ENCODE measurements at places on chromosomes 12 and 14.

DNA sequence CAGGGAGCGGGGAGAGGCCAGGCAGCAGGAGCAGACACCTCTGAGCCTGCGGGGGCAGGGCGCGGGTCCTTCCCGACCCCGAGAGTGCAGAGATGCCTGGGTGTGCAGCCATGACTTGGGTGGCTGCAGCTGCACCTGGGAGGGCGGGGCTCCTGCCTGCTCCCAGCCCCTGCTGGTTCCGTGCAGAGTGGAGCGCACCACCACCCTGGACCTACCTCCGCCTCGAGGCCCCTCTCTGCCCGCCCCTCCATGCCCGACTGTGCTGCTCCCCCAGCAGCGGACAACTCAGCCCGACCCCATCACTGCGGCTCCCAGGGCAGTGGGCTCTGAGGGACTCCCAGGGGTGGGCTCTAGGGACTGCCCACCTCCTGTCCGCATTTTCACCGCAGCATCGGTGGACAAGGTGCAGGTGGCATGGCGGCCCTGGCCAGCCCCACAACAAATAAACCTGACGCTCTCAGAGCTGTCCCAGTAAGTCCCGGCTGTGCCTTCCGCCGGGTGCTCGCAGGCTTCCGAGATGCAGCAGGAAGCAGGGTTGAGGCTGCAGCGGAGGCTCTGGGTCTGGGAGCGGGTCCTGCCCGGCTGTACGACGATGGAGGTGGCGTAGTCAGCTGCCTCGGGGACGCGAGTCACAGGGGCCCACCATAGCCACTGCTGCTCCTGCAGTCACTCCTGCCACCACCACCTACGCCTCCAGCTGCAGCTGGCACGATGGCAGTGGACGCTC, 392.0 kb upstream of the CCDC196 start:
- DNase-seq = no peak

DNA sequence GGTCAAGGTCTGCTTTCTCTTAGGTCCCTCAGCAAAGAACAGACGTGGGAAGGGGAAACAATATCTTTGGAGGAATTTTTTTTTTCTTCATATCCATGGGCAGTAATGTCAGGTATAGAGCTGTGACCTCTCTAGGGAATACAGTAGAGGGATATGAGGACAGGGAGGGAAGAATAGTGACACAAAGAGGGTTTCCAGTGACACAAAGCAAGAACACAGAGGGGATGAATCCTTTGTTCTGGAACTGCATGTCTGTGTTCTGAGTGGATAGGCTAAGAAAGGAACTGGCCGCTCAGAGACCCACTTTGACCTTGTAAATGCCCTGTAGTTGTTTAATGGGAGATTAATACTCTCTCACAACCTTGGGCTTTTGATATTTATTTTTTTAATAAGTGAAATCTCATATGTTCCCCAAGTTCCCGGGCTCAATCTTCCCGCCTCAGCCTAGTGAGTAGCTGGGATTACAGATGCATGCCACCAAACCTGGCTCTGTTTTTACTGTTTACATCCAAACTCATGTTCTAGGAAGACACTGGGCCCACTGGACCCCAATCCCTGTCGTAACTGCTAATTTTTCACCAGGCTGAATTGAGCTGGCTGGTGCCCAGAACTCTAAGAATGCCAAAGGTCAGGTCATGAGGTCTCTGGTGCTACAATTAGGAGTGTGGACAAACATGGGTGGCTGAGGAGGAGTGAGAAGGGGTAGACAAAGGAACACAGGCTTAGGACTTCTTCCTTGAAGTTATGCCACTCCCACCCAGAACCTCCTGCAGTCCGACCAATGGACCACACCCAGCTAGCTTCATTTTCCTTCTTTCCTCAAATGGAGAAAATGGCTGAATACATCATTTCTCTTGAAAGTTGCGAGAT, 9.1 kb upstream of the PLEKHH1 start:
- no peak for DNase-seq

GRCh38 chr12:112303004-112303403, 79.2 kb downstream of the HECTD4 start:
- no peak for DNase-seq

DNA sequence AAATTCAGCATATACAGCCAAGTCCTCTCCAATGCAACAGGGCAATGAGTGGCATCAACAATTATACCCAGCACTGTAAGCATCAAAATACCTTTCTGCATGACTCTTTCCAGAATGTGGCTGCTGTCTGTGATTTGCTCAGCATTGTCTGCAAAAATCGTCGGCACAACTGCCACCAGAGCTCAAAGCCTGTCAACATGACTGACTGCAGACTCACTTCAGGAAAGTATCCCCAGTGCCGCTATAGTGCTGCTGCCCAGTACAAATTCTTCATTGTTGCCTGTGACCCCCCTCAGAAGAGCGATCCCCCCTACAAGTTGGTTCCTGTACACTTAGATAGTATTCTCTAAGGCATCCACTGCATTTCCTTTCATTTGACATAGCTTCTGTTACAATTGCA, 735 bp downstream of the RNASE6 start:
- no peak for DNase-seq

DNA sequence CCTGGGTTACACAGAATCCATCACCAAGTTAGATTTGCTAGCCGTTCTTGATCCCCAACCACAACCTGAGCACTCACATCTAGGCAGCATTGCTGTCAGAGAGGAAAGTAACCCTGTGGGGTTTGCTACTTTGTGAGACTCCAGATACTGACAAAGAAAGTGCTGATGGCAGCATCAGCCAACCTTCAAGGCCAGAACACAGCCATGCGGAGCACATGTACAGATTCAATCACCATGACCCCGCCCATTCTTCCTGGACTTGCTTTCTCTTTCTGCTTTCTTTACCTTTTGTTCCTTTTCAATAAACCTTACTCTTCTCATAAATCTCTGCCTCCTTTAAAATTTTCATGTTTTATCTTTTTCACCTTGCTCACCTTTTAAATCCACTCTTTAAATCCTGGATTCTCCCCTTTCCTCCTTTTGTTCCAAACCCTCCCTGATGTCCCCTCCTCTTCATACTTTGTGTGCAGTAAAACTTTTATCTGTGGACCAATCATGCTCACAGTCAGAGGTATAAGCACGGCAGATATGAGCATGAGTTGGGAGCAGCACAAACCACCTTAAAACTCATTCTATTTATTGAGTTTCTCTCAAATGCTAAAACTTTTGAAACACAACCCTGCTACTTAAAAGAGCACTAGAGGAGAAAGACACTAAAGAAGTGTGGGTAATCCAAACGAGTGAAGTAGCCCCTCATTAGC, 21.9 kb upstream of the CERS5 start:
- DNase-seq = no peak

DNA sequence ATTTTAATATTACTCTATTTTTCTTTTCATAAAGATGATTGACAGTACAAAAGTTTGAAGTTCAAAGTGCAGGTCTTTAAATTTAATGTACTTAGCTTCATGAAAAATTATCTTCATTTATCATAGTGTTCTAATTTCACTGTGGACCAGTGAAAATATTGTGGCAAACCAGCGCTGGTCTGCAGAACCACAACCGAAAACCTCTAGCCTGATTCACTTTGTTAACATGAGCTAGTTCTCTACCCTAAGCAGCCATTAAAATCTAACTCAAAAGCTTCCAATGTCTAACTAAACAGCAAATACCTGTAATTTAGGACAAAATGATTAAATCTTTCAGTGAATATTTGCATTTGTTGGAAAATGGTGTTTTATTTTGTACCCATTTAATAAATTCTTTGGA, 161.1 kb upstream of the TMTC2 start:
- no peak for DNase-seq

DNA sequence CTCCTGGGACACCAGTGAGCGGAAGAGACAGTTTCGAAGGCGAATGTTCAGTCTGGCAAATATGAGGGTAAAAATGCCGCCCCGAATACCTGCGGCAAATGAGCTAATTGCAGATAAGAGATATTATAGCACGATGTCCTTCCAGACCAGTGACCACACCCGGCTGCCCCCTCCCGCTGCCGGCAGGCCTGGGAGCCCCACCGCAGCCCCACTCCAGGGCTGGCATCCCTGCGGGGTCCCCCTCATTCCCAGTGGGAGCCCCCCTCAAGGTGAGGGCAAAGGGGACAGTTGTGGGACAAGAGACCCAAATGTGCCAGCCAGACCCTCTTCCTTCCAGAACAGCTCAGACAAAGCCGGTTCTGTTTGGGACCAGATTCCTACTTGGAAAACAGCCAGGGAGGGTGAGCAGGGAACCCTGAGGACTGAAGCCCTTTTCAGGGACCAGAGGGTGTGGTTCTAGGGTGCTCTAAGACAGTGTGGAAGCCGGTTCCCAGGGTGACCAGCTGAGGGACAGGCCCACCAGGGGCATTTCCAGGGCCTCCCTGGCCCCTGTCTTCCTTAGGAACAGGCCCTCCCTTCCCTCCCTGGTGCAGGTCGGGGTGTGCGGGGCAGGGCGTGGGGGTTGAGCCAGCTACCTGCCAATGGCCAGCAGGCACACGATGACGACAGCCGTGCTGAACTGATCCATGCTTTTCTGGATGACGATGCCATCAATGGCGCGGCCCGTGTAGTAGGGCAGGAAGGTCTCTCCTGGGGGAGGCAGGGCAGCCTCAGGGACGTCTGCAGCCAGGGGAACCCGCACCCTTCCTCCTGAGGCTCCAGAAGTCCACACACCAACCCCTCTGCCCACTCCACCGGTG, 16.2 kb downstream of the ABCB9 start:
- no peak for DNase-seq

Data from NCI-H345 (cell line).